ENCODE measurements at places on chromosomes 4 and X.

- peak; percentile 2 for DNase-seq
These were observed at the start of gene AFF2 for GRCh38 chrX:148500423-148501385. Gene AFF2 (plus strand): TSS chrX:148500617. CDS start chrX:148501098, 481 bp downstream.

- DNase-seq: no peak
These were observed 23.4 kb upstream of the PLCXD1 start for GRCh38 chrX:257681-258289.

DNA sequence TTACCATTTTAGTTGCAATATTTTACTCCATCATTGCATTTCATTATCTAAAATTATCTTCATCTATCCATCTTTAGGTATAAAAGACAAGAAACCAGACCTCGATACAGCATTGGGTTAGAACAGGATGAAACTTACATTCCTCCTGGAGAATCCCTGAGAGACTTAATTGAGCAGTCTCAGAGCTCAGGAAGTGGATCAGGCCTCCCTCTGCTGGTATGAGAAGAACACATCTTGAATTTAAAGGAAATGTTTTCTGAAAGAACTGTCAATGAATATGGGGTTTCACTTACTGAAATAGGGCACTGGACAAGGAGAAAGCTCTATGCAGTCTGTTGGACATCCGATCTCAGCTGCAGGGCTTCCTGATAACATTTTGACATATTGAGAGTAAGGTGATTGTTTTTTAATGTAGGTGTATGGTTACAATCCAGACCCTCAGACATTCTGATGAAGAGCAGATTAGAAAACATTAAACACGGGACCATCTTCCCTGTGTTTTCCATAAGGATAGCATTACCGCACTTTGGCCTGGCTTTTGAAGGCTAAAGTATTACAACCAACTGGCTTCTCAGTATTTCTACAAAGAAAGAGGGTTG lies 367.2 kb downstream of the BMPR1B start:
- peak; percentile 78 for DNase-seq

DNA sequence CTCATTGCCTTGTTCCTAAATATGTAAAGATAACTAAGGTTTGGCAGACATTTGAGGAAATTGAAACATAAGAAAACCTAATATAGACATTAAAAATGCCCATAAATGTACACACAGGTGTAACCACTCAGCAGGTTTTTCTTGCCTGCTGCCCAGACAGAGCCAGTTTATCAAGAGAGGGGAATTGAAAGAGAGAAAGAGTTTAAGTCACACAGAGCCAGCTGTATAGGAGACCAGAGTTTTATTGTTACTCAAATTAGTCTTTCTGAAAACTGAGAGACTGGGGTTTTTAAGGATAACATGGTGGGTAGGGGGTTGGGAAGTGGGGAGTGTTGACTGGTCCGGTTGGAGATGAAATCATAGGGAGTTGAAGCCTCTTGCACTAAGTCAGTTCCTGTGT lies 119.0 kb downstream of the CFAP299 start:
- DNase-seq: no peak

- DNase-seq: no peak
These were observed 209.3 kb upstream of the MAOA start for GRCh38 chrX:43446752-43447151.
